ENCODE measurements at places on chromosomes 2 and 18. TPM values are rescaled to one million over a fixed set of nuclear protein-coding genes. Genes with fewer than 3 reads are reported as not detected.

ALK gene
- total RNA-seq: not detected

TTC21B gene
- 31.7 TPM for total RNA-seq

KIAA2012 gene
- not detected for total RNA-seq

EPB41L3 gene
- total RNA-seq: 3.3 TPM

SPIRE1 gene
- 4.8 TPM for total RNA-seq

CSRNP3 gene
- total RNA-seq: not detected

- no peak for DNase-seq
These were observed 32.7 kb upstream of the ABCA12 start for GRCh38 chr2:215171151-215171550.

DNA sequence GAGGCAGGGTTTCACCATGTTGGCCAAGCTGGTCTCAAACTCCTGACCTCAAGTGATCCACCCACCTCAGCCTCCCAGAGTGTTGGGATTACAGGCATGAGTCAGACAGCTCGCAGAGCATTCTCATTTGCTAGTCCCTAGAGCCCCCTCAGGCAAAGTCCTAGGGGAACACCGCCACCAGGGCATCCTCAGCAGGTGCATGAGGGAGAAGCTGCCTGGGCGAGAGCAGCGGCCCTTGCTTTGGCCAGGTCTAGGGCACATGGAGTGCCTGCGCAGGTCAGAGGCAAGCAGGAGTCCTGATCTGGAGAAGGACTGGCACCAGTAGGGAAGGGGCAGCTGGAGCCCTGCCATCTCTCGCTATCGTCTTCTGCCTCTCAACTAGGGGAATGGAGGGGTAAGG lies 32.4 kb downstream of the NGEF start:
- DNase-seq: no peak

DNA sequence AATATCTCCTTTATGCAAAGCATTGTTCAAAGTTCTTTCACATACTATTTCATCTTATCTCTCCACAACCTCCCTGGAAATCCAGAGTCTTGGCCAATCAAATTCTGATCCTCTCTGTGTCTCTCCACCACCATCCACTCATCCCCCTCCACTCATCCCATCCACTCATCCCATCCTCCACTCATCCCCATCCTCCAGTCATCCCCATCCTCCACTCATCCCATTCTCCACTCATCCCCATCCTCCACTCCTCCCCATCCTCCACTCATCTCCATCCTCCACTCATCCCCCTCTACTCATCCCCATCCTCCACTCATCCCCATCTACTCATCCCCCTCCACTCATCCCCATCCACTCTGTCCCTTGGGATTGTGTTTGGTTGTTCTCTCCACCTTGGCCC lies 101.1 kb downstream of the BCL2 start:
- no peak for DNase-seq

DNA sequence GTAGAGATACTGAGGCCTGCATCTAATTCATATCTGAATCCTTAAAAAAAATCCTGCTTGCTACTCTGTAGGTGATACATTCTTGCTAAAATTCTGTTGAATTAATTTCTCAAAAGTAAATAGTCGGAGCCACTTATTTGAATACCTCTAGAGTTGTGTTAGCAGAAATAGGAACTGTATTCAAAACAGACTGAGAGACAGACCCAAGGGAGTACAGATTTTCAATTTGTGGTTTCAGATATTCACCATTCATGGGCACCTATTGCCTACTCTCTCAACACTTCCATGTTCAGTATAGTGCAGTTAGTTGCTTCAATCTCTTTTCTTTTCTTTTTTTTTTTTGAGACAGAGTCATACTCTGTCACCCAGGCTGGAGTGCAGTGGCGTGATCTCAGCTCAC lies 46.6 kb upstream of the CTLA4 start:
- DNase-seq: no peak

DNA sequence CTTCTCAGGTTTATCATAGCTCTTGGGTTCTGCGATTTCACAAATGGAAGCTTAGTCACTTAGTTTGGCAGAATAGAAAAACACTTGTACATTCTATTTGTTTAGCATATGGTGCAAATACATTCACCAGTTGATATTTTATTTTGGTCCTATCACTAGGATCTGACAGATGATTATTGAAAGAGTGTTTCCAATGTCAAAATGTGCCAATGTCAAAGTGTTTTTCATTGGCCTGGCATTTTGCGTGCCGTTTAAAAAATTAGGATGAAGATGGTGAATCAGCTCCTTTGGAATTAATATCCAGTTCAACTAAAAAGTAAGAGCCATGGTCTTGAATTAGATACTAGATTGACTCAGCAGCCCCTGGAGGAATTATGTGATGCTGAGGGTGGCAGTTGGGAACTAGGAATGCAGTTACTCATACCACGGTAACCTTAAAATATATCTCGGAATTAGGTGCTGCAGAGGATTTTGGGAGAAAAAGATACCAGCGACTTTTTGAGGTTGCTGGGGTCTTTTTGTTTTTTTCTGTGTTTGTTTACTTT lies 87.0 kb downstream of the SPHKAP start:
- DNase-seq: no peak

- no peak for DNase-seq
These were observed 187.3 kb downstream of the CAMKMT start for GRCh38 chr2:44549099-44549471.

DNA sequence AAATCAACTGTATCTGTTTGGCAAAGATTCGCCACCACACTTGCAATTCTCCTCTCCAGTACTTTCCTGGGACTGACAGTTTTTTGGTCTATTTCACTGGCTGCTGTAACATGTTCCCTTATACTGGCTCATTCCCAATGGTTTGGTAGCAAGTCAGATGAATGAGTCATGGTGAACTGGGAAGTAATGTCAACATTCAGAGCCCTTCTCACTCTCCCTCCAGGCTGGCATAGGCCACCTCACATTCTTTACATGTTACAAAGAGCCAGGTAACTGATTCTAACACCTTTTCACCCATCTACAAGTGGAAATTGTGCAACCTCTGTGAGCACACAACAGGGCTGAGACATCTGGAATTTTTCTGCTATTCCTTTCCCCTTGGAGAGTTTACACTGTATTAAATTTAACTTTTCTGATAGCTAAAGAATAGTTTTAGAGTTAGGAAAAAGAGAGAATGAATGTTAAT lies 111.3 kb upstream of the TLK1 start:
- DNase-seq: no peak

GRCh38 chr2:127592761-127593227 lies 53.2 kb upstream of the GPR17 start:
- DNase-seq: peak; percentile 8

DNA sequence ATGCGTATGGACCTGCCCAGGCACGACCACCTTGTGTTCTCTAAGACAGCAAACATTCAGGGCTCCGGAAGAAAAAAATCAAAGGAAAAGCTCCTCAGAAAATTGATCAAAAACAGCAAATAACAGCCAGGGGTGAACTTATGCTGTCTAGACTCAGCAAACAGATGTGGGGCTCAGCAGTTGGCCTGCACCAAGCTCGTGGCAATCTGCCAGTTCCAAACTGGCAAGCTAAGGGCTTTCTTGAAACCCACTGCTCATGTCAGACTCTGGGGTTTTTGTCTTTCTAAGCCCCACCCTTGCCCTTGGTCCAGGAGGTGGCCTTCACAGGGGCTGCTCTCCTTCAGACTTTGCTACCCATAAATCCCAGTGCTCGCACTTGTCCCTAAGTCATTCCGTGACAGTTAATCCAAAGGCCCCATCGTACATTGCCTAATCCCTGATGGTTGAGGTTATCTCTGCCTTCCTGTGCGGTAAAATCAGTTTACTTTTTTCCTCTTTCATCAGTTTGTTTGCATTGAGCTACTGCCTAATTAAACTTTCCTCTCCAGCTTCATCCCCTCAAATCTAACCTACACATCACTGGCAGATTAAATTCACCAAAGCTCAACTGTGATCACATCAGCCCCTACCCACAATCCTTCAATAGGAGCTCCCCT lies 408.0 kb downstream of the LRATD1 start:
- no peak for DNase-seq

All from natural killer cell (primary cell).